Mesendoderm (in vitro differentiated cells): ENCODE measurements at places on chromosomes 13 and 19.

DNA sequence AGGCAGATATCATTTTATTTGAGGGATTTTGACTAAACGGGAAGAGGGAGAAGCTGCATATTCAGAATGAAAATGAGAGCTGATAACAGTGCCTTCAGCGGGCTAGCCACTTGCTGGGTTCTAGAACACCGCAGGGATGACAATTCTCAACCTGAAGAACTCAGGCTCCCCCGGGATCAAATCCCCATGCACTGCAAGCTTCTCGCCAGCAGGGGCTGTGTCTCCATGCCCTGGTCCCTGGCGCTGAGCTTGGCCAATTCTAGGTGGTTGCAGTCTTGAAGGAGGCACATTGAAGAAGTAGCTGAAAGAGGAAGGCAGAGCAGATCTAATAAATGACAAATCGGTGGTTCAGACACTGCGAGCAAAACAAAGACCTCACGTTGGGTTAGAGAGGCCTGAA, 128.7 kb downstream of the UQCRFS1 start:
- DNase-seq: peak; percentile 40

- no peak for DNase-seq
These were observed 11.9 kb upstream of the SULT2B1 start for GRCh38 chr19:48540110-48540509.

- no peak for DNase-seq
These were observed 191.0 kb upstream of the NBEA start for GRCh38 chr13:34751044-34751443.

GRCh38 chr19:8204961-8205360, 4.2 kb upstream of the CERS4 start:
- no peak for DNase-seq

- DNase-seq: no peak
These were observed 50.4 kb upstream of the CALM3 start for GRCh38 chr19:46550684-46551083.

- no peak for DNase-seq
These were observed 448.4 kb upstream of the SLC10A2 start for GRCh38 chr13:103514619-103515018.

DNA sequence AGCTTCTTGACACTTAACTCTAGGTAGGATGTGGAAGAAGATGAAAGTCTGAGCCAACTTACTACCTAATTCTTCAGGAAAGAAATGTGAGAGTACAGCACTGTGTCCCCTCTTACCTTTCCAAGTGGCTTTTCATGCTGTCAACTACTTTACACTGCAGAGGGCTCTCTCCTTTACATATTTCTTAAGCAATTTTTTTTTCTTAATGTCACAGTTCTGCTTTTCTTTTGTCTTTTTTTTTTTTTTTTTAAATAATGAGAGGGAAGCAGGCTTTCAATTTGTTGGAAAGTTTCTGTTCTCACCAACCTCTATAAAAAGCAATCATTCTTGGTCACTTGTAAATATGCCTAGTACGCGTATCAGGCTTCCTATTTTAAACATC, 212.7 kb upstream of the MIR17HG start:
- no peak for DNase-seq

GRCh38 chr19:23561341-23561740, 125.7 kb downstream of the ZNF675 start:
- DNase-seq: no peak

DNA sequence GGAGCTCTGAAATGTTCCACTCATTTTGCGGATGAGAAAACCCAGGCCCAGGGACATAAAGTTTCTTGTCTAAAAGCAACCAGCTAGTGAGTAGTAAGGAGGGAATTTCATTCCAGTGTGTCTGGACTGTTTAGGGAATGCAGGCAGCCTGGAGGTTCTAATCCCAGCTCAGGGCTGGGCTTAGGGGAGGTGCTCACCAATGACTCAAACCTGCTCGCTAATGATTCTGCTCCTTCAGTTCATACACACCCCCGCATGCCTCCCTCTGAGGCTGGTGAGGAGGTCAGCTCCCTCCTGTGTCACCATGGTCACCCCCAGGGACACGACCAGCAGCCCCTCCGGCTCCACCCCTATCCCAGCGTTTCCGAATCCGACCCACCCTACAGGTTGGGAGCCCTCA, 34.6 kb downstream of the CYP4F2 start:
- DNase-seq: no peak

- no peak for DNase-seq
These were observed 16.9 kb upstream of the UBE2S start for GRCh38 chr19:55424518-55424917.

- peak; percentile 100 for DNase-seq
These were observed at the start of gene DDA1 for GRCh38 chr19:17309198-17309964. TSS of gene DDA1 (plus strand) at chr19:17309563. CDS start at chr19:17309655, 92 bp downstream.

DNA sequence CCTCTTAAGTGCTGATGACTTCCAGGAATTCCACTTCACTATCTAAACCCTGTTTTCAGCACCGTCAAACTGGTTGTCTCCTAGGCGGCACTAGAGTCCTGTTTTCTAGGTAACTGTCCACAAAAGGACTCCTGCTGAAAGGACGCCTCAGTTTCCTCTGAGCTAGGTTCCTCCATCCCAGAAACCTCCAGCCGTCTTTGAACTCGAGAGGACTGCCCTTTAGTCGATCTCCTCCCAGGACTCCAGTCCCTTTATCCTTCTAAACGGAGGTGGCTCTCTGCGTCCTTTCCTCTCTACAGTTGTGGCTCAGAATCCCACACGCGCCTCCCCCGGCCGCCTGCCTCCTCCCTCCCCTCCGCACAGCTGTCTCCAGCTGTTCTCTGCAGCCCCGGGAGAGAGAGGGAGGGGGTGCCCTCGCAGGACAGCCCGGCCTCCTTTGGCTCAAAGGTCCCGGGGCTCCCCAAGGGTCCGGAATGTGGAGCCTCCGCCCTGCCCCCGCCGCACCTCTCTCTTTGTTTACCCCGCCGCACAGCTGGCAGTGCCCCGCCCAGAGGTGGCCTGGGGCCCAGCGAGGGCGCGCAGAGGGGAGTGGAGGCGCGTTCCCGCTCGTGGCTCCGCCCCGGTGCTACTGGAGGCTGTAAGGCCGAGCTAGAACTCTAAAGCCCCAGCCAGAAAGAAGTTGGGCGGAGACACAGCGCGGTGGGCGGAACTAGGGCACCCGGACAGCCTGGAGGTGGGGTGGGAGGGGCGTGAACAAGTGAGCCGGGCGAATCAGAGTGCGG, 2.4 kb downstream of the LTBP4 start:
- peak; percentile 100 for DNase-seq

DNA sequence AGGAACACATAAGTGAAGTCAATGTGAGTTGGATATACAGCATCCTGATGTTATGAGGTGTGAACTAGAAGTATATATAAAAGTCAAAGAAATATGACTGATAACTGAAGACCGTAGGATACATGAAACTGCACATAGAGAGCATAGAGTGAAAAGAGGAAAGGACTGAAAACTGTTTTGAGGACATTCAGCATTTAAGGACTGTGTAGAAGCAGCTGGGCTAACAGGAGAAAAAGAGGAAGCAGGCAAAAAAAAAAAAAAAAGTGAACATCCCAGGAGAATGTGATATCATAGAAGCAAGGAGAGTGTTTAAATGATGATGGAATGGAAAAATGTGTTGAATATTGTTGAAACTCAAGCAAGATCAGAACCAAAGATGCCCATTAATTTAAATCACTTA, 363.5 kb downstream of the PCDH20 start:
- no peak for DNase-seq

GRCh38 chr13:99307648-99308339, 595 bp upstream of the GPR183 start:
- peak; percentile 81 for DNase-seq

- DNase-seq: no peak
These were observed 3.5 kb downstream of the MKNK2 start for GRCh38 chr19:2047449-2048103.

DNA sequence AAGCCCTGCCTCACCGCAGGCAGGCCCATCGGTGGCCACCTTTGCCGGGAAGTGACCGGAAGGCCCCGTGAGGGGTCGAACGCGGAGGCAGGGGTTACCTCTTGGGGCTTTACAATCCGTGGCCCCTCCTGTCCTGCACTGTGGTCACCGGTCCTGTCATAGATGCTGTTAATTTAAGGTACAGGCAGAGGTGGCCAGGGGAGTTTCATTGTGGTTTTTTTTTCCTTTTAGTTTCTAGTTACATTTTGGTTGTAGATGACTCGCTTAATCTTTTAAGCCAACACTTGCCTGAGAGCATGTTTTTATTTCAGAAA, 13.1 kb downstream of the COMP start:
- no peak for DNase-seq

DNA sequence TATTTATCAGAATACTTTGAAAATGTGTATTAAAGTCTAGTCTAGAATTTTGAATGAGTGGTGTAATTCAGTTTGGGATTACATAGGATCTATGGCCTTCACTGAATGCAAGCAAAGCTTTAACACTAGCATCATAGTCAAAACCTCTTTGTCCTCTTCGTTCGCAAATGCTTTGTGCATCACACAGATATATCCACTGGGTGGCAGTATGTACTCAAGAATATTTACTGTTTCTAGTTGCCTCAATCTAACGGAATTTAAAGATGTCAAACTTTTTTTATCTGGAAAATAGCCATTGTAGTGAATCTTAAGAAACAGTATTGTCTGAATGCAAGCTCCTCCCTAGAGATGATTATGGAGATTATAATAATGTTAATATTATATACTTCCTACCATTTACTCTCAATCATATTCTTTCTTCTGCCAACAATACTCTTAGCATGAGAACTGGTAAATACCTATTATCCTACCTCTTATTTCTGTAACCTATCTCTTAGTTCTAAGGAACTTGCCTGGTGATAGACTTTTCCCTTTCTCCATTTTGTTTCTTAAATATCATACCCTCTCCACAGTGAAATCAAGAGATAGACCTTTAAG, 25.8 kb downstream of the LACC1 start:
- peak; percentile 72 for DNase-seq

DNA sequence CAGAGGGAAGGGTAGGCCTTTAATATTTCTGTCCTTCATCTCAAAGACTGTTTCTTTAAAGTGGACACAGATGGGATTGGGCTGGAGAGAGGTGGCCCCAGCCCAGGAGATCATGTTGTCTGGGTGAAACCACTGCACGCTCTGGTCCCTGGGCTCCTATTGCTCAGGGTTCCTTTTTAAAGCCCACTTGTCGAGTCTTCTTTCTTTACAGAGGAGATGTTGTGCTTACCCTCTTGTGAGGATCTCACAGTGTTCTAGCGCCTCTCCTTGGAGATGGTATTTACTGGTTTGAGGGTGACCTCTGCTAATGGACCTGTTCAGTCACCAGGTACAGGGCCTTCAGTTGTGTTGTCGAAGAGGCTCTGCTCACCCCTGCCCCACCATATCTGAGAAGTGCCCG, 128.4 kb downstream of the TM9SF2 start:
- no peak for DNase-seq

GRCh38 chr13:43805071-43805468, 18.3 kb upstream of the ENOX1 start:
- peak; percentile 51 for DNase-seq

- no peak for DNase-seq
These were observed 18.4 kb upstream of the IPO5 start for GRCh38 chr13:97935071-97935470.

GRCh38 chr13:99374169-99374991, 67.2 kb upstream of the GPR183 start:
- DNase-seq: no peak

GRCh38 chr13:23667750-23668149, 97.5 kb downstream of the TNFRSF19 start:
- peak; percentile 42 for DNase-seq

DNA sequence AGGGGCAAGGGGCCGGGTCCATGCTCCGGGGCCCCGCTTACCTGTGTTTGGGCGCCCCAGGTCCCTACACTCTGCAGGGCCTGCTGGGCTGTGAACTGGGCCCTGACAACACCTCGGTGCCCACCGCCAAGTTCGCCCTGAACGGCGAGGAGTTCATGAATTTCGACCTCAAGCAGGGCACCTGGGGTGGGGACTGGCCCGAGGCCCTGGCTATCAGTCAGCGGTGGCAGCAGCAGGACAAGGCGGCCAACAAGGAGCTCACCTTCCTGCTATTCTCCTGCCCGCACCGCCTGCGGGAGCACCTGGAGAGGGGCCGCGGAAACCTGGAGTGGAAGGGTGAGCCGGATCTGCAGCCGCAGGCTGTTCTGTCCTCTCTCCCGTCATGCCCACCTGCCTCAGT, 1.7 kb downstream of the FCGRT start:
- DNase-seq: no peak

DNA sequence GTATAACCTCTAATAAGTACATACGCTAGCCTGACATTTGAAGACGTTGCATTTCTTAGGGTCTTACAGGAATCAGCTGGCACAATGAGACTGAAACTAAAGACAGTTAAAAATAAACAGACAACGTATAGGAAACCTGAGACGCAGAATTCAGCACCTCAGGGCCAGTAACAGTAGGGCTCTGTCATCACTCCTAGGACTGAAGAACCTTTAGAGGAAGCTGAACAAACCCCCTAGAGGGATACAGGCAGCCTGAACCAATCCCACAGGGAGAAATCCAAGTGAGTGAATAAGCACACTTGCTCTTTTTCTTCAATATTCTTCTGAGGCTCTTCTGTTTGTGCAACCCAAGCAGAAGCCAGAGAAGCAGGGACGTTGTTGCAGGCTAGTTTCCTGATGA, 53.9 kb upstream of the KLHL1 start:
- peak; percentile 4 for DNase-seq

DNA sequence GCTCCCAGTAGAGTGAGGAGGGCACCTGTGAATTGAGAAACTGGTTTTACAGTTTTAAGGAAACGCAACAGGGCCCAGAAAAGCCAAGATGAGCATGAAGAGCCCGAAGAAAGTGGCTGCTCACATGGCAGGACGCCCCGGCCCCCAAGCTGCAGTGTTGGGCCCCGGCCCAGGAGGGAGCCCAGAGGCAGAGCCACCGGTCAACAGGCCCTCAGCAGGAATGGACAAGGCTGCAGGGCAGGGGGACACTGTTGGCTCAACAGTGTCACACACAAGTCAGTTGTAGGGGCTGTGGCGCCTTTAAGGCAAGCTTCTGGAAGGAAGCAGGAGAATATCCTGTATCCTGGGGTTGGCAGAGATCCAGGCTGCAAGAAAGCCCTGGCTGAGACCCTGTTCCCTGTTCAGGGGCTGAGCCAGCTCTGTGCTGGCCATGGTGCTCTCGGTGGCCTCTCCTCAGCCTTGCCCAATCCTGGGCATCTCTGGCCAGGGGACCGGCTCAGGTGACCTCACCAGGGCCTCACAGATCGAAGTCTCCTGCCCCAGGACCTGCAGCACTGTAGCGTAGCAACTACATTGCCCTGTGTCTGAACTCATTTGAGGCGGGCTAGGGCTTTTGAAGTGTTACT, 28.0 kb downstream of the UPF1 start:
- DNase-seq: no peak
